ENCODE measurements at places on chromosomes 7 and 10. TPM values are rescaled to one million over a fixed set of nuclear protein-coding genes. Genes with fewer than 3 reads are reported as not detected.

Gene MYL10
- not detected for total RNA-seq

Gene CPA2
- total RNA-seq = 0.40 TPM

Gene CADPS2
- total RNA-seq = 11.7 TPM

- no peak for DNase-seq
These were observed 6.3 kb upstream of the OPN4 start for GRCh38 chr10:86647773-86648703.

DNA sequence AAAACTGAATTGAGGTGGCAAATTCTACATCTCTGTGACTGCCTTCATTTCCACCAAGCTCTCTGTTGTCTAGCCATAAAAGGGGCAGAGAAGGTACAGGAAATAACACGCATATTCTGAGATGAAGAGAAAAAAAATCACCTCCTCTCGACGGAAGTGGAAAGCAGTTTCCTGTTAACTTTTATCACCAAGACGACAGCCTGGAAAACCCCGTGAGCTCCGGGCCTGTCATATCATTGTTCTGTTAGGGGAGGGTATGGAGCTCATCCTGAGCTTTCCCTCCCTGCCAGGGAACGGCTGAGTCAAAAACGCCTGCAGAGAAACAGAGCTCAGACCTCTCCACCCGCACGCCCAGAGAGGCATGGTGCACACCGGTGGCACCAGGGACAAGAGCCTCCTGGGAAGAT, 200.3 kb downstream of the PRPF18 start:
- DNase-seq = no peak

GRCh38 chr7:137454767-137455166, 111.2 kb upstream of the PTN start:
- no peak for DNase-seq

DNA sequence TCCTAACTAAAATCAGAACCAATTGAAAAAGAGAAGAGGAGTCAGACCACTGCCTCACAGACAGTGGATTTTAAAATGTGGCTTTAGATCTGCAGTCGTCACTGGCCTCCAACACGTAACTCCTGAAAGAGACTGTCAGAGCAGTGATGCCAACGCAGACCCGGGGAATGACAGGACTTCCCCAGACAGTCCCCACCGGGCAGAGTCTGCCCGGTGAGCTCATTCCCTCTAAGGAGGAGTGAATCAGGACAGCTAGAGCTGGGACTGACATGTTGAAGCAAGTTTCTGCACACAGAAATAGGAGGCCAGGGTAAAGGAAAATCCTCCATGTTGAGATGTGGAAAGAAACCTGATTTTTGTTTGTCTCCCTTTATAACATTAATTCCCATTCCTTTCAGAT, 105.0 kb downstream of the TES start:
- DNase-seq = no peak

DNA sequence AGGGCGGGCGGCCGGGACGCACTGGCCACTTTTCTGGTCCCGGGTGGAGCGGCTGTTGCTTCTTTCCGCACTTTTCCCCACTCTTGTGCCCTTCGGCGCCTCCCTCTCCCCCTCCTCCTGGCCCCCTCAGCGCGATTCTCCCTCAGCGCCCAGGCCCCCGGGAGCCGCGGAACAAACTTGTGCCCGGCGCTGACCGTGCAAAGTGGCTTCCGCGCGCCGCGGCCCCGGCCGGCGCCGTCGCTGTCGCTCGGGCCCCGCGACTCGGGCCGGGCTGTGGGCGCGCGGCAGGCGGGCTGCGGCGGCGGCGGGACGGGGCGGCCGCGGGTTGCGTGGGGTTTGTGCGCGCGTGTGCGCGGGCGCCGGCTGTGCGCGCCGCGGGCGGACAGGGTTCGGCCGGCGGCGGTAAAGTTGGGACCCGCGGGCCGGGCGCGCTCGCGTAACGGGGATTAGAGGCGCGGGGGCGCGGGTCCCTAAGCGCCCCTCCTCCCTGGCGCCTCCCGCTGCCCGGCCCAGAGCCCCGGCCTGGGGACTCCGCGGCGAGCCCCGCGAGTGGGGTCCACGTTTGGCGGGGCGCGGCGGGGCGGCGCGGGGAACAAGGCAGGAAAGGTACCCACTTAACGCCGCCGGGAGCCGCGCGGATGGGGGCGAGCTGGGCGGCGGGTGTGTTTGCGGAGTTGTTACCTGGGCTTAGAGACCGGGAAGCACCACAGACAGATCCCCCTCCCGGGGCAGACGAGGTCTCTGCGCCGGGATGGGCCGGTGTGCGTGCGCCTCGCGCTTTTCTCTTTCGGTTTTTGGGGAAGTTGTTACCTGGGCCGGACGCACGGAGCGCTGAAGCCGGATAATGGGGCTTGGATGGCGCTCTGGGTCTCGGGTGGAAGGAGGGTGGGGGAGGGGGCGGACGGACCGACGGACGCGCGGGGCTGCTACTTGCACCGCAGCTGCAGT, 860 bp downstream of the ZEB1 start:
- DNase-seq = peak; percentile 76

- peak; percentile 80 for DNase-seq
These were observed 38.1 kb downstream of the MKI67 start for GRCh38 chr10:128087884-128088709.

- DNase-seq = no peak
These were observed 67.3 kb downstream of the ZNF783 start for GRCh38 chr7:149329265-149329664.

Gene CAMK2B
- total RNA-seq = 0.14 TPM

GRCh38 chr7:15128716-15129115, 226.2 kb upstream of the DGKB start:
- no peak for DNase-seq

Gene NHLRC2
- 31.9 TPM for total RNA-seq

GRCh38 chr7:48098846-48099245, 9.8 kb downstream of the UPP1 start:
- peak; percentile 11 for DNase-seq

Gene GPR22
- total RNA-seq = not detected

Gene ZNF138
- 31.1 TPM for total RNA-seq

GRCh38 chr10:1516492-1517165, 220.7 kb downstream of the ADARB2 start:
- peak; percentile 30 for DNase-seq

DNA sequence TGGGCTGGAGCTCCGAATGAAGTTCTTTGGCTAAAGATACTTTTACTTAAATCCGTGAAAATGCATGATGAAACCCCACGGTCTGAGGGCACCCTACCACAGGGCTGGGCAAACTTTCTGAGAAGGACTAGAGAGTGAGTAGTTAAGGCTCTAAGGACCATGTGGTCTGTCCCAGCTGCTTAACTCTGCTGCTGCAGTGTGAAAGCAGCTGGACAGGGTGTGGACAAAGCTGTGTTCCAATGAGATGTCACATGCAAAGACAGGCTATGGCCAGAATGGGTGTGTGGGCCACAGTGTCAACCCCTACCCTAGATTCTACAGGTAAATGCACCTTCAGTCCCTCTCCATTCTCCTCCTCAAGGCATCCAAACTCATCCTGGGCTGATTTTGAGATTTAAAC, 18.8 kb downstream of the PDIA4 start:
- DNase-seq = no peak

DNA sequence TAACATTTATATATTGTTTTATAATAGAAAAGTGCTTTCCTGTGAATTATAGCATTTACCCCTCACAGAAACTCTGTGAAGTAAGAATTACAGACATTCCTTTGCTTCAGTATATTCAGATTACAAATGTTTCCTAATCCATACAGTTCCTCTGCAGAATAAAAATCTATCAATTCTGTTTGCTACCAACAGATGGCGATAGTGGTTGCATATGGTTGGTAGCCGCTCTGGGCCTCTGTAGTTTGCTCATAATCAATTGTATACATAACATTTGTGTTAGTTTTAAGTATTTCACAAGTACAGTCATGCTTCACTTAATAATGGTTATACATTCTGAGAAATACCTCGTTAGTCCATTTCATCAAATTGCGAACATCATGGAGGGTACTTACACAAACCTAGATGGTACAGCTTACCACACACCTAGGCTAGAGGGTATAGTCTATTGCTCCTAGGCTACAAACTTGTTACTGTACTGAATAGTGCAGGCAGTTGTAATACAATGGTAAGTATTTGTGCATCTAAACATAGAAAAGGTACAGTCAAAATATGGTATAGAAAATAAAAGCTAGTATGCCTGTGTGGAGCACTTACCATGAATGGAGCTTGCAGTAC, 94.4 kb upstream of the STEAP4 start:
- DNase-seq = no peak

- DNase-seq = no peak
These were observed 189.5 kb downstream of the ARHGAP12 start for GRCh38 chr10:31739146-31739545.

Gene PPP1R17
- total RNA-seq = not detected

DNA sequence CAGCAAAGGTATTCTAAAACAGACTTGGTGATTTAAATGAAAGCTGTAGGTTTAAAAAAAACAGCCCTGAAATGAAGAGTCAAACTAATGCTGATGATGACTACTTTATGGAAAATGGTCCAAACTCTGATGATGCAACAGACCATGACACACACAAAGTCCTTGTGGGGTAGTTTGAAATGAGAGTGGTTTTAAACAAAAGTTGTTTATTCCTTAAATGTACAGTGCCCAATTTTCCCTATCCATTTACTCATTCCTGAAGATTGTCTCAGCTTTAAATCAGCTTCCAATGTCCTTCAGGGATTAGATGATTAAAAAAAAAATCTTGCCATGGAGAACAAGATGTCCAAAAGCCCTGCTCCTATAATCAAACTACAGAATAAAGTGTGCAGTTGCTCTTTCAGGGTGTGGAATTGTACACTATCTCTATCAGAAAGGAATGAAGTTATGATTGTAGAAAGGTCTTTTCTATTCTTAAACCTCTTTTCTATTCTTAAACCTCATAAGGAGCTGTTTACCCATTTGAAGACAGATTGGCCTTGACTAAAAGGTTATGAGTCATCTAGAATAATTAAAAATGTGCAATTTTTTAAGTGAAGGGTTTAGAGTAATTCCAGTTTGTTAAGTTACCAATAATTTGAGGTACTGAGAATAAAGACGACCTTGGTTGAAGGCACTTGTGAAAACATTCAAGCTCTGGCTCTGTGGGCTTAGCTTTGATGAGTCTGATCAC, 70.2 kb upstream of the ITGA8 start:
- no peak for DNase-seq

DNA sequence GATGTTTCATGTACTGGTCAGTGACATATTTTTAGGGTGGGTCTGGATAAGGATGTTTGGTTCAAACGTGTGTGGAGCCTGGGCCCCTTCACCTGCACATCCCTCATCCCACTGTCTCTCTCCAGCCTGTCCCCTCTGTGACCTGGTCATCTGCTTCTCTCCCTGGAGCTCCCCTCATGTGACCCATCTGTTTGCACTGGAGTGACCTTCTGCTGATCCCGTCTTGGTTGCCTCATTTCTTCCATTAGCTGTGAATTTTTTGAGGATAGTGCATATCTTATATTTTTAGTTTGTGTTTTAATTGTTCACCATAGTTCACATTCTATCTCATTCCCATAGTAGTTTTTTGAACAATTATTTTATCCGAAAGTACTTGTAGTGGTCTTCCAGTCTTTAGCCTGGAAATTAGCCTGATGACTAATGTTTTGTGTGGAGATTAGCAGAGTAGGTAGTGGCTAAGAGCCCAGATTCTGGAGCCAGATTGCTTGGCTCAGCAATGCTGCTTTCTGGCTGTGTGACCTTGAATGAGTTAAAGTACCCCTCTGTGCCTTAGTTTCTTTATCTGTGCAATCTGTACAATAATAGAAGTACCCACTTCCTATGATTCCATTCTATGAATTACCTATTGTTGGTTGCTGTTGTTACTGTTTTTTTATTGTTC, 224.5 kb downstream of the LRMDA start:
- no peak for DNase-seq

DNA sequence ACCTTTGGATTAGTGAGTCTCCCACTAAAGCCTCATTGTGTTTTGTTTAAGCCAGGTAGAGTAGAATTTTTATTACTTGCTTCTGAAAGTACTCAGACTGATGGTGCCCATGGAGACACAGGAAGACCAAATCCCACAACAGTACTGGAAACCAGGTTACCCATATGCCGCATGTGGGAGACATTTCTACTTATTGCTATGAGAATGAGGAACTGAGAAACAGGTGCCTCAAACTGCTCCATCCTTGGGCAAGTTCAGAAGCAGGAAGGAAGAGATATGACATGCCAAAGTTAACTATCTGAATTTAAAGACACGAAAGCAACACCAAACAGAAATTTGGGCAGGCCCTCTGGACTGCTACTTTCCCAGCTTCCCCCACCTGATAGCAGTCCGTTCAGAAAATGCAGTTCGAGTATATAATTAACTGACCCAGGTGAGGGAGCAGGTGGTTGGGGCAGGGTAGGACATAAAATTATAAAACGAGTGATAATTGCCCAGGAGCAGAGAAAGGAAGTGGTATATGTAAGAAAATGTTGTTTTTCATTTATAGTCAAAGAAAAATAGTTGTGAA, 382.3 kb upstream of the MTPN start:
- DNase-seq = no peak

Gene ODAD2
- total RNA-seq = 11.2 TPM

DNA sequence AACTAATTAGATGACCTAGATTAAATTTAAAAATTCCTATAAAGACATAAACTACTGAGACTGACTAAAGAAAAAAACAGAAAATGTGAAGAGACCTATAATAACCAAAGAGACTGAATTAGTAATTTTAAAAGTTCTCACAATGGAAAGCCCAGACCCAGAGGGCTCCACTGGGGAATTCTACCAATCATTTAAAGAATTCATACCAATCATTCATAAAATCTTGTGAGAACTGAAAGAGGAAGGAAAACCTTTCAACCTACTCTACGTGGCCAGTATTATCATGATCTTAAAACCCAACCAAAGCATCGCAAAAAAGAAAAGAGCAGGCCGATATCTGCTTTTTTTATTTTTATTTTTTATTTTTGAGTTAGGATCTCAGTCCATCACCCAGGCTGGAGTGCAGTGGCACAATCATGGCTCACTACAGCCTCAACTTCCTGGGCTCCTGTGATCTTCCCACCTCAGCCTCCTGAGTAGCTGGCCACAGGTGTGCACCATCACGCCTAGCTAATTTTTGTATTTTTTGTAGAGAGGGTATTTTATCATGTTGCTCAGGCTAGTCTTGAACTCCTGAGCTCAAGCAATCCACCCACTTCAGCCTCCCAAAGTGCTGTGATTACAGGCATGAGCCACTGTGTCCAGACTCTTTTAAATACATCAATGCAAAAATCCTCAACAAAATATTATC, 48.6 kb downstream of the DGKI start:
- no peak for DNase-seq

DNA sequence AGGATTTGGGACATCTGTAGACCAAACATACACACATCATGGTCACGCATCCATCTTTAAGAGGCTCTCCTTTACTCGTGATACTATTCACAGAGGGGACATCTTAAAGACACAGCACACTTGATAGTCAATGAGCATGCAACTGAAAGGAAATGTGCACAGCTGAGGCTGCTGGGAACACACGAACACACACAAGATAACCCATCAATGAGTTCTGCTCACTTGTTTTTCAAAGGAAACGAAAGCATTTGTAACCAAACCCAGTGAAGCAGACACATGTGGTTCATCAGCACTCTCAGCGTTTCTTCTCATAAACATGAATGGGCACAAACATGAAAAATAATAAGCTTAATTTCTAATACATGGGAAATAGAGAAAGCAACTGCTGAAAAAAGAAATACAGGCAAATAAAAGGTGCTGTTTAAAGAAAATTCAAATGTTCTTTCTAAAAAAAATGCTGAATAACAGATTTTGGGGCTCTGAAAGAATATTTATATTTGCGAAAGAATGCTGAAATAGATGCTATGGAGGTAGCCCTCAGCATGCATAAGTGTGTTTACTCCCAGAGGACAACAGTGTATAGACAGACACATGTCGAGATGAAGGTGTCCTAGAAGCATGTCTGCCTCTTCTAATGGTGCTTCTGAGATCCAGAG, 59.7 kb upstream of the LAMB4 start:
- no peak for DNase-seq
